ENCODE measurements at places on chromosomes 13 and 19.

- no peak for DNase-seq
Measured at GRCh38 chr19:33502521-33502920, 19.1 kb downstream of the PEPD start.

DNA sequence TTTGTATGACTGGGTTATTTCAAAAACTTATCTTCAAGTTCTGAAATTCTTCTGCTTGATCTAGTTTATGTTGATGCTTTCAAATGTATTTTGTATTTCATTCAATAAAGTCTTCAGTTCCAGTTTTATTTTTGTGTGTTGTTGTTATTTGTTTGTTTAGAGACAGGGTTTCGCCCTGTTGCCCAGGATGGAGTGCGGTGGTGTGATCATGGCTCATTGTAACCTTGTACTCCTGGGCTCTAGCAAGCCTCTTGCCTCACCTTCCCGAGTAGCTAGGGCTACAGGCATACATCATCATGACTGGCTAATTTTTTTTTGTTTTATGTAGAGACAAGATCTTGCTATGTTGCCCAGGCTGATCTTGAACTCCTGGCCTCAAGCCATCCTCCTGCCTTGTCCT lies 40.3 kb upstream of the ARHGEF7 start:
- DNase-seq: no peak

GRCh38 chr13:32745509-32745908 lies 159.3 kb downstream of the PDS5B start:
- DNase-seq: no peak

GRCh38 chr13:105787632-105788031 lies 747.8 kb downstream of the EFNB2 start:
- DNase-seq: no peak

GRCh38 chr13:26502826-26503225 lies 54.7 kb upstream of the WASF3 start:
- DNase-seq: no peak

DNA sequence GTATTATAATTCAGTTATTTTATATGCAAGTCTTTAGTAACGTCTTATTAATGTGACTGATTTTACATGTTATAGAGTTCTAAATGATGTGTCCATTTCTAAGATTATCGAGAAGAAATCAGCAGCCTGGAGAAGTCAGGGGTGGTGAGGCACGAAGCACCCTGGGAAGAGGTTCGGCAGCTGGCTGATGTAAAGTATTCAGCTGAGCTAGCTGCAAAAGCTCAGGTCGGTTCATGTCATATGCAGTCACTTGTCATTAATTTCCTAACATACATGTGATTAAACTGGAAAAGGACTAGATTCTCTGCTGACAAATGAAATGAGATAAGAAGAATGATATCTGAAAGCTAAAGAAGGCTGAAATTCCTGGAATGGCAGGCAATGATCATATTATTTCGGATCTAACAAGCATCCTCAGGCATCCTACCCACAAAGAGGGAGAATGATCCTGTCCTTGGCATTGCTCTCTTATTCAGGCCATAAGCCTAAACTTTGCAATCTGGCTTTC lies 383.0 kb upstream of the SLITRK1 start:
- no peak for DNase-seq

GRCh38 chr19:29550896-29551295 lies 25.1 kb downstream of the VSTM2B start:
- DNase-seq: no peak

Data from suppressor macrophage treated with lipopolysaccharide for 4 hours (primary cell).